Erythroblast (primary cell): ENCODE measurements at places on chromosomes 2 and 18.
A peak's percentile ranks its signal among the peaks of the same experiment; 100 is the strongest.

GRCh38 chr2:22582107-22582506 lies 802.9 kb upstream of the KLHL29 start:
- no peak for DNase-seq

DNA sequence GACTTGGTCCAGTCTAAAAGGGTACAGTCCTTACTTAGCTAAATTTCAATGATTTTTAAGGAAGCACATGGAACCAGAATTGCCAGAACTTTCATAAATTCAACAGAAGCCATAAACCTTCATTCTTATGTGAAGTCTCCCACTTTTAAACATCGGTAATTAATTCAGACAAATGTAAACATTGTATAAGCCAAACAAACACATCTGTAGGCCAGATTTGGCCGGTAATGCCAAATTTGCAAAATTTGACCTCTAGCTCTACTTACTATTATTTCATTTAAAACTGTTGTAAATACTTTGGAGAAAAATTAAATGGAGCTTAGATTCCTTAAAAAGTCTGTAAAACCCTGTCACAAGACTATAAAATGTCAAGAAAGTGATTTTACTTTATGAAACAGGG lies 83.2 kb upstream of the GALNT5 start:
- no peak for DNase-seq

DNA sequence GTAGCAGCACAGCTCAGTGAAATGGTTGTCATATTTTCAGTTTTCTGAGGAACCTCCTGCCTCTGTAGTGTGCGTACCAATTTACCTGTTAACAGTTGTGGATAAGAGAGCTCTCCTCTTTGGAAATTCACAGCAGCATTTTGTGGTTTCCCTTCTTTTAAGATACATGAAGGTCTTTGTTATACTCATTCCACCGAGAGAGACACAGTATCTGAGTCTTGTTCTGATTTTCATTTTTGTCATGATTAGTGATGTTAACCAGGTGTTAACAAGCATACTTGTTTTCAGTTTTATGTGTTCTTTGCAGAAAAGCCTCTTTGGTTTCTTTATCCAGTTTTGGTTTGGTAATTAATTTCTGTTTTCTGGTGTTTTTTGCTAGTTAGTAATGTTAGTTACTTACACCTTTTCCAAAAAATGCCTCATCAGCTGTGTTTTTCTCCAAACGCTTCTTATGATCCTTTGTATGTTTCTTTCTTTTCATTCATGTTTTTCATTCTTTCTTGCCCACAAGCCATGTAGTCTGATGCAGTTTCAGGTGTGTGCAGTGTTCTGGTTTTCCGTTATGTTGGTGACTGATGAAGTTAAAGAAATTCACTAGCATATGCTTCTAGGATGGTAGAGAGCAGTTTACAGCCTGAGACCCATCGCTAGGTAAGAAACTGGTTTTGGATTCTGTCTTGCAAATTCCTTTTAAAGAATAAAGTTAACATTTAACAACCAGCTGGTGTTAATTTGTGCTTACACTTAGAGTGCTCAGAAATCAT lies 30.1 kb downstream of the CCDC74A start:
- no peak for DNase-seq

GRCh38 chr18:40882468-40882867 lies 1072.6 kb upstream of the PIK3C3 start:
- DNase-seq, result no peak

GRCh38 chr2:179817181-179817841 lies 44.1 kb downstream of the ZNF385B start:
- no peak for DNase-seq

DNA sequence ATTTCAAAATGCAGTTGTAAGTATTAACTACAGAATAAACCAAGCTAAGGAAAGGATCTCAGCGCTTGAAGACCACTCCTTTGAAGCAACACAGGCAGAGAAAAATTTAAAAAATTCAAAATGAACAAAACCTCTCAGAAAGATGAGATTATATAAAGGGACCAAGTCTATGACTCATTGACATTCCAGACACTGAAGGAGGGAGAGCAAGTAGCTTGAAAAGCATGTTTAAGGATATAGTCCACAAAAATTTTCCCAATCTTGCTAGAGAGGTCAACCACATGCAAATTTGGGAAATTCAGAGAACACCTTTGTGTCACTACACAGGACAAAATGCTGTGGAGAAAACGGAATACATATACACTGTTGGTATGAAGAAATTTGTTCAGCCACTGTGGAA lies 112.6 kb upstream of the MC4R start:
- DNase-seq, result no peak

- peak; percentile 36 for DNase-seq
Measured at GRCh38 chr2:102258386-102259074, 52.8 kb upstream of the IL1RL1 start.

DNA sequence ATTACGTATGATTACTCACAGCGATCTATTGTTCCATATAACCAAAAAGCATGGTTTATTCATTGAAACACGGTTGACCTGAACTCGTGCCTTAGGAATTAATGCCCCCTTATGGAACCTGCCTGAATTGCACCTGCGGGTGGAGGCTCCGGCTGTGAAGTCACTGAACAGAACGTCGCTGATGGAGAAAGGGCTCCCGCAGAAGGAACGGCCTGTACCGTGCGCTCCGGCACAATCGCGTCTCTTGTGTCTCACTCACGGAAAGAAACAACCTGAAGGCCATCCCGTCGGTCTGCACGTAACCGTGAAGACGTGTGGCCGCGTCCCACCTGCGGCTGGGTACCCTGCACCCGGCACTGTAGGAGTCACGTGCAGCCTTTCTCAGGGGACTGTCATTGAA lies 133.1 kb downstream of the NFATC1 start:
- DNase-seq, result peak; percentile 79

DNA sequence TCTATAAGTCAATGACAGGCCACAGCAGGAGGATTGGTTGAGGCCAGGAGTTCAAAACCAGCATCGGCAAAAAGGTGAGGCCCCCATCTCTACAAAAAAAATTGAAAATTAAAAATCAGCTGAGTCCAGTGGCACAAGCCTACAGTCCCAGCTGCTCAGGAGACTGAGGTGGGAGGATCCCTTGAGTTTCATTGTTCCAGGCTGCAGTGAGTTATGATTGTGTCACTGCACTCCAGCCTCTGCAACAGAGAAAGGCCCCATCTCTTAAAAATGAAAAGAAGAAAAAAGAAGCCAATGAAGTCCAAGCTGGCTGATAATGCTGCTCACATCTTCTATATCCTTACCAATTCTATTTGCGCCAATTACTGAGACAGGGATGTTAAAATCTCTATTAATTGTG lies 39.1 kb downstream of the MRPS5 start:
- no peak for DNase-seq

DNA sequence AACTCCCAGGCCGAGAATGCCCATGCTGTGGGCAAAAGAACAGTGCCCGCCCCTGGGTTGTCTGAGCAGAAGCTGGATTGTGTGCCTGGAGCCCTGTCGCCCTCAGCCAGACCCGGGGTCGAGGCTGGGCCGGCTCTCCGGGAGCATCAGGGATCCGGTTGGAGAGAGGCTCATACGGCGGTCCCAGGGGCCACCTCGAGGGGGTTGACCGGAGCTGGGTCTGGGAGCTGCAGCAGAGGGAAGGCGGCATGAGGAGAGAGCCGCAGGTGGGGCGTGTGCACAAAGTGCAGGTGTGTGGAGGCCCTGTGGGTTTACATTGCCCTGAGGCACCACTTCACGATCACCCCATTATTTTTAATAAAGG lies 39.5 kb downstream of the MBP start:
- no peak for DNase-seq

- DNase-seq, result no peak
Measured at GRCh38 chr2:26892922-26893524, 45.1 kb downstream of the DPYSL5 start.

GRCh38 chr2:207663870-207664545 lies 38.8 kb upstream of the METTL21A start:
- no peak for DNase-seq

- DNase-seq, result no peak
Measured at GRCh38 chr2:218716070-218716469, 5.4 kb downstream of the TTLL4 start.

- DNase-seq, result no peak
Measured at GRCh38 chr18:64474773-64475172, 325.9 kb upstream of the LINC00305 start.

DNA sequence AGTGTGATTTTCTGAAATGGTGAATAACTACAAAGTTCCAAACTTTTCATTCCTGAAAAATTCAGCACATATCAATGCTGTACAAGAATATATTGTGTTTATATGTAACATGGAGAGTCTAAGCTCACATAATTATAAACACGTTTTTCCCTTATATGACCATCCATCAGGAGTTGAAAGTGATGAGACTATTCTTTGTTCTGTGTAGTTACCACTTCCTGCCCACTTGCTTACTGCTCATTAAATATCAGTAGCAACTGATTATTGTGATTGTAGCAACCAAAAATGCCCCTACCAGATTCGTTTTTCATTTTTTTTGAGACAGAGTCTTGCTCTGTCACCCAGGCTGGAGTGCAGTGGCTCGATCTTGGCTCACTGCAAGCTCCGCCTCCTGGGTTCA lies 30.8 kb downstream of the OTX1 start:
- no peak for DNase-seq

DNA sequence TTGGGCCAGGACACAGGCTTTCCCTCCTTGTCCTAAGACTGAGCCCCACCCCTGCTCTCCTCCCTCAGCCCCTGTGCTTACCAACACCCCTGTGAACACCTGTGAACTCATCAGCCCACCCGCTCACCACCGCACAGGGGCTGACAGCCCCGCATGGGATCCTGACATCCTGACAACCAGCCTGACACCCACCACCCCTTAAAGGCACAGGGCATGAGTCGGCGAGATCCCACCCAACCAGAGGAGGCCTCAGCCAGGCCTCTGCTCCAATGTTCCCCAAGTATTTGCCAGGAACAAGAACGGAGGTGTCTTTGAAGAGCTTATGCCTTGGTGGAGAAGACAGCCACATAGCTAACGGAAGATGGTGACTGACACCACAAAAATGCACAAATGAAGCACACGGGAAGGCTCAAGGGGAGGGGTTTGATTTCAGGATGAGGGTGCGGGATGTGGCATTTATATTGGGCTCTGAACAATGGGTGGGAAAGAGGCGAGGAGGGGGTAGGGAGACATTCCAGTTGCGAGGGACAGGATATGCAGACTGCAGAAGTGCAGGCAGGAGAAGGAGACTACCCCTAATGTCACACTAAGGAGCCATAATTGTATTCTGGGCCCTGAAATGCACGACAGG lies 11.0 kb downstream of the RAB11FIP5 start:
- no peak for DNase-seq

DNA sequence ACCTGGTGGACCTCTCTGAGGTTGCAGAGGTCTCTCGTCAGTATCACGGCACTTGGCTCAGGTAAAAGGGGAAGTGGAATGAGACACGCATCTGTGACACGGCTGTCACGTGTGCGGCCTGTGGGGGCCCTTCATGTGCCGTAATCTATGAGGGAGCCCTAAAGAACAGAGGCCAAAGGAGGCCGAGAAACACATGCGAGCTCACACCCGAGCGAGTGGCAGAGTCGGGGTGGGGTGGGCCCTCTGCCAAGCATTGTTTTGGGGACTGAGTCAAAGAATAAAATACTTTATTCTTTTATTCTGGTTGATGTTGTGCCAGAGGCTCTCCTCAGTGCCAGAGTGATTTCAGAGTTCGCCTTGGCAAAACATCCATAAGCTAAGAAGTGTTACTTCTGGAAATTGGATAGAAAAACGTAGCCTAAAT lies 43.3 kb downstream of the PLB1 start:
- no peak for DNase-seq

- DNase-seq, result no peak
Measured at GRCh38 chr2:201769666-201770373, 10.9 kb downstream of the ALS2 start.

GRCh38 chr18:75784390-75784789 lies 356.9 kb upstream of the SMIM21 start:
- no peak for DNase-seq

- DNase-seq, result no peak
Measured at GRCh38 chr2:40101131-40101575, 322.1 kb upstream of the THUMPD2 start.

DNA sequence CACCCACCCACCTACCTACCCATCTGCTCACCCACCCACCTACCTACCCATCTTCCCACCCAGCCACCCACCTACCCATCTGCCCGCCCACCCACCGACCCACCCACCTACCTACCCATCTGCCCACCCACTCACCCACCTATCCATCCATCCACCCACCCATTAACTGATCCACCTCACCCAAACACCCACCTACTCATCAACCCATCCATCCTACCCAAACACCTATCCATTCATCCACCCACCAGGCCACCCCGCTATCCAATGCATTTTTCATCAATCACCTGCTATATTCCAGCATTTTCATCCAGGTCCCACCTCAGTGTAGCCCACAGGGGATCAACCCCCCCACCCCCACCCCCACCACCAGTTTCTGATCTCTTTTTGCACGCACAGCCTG lies 121.8 kb downstream of the GLI2 start:
- DNase-seq, result no peak

- no peak for DNase-seq
Measured at GRCh38 chr2:173323371-173323770, 31.3 kb upstream of the CDCA7 start.

DNA sequence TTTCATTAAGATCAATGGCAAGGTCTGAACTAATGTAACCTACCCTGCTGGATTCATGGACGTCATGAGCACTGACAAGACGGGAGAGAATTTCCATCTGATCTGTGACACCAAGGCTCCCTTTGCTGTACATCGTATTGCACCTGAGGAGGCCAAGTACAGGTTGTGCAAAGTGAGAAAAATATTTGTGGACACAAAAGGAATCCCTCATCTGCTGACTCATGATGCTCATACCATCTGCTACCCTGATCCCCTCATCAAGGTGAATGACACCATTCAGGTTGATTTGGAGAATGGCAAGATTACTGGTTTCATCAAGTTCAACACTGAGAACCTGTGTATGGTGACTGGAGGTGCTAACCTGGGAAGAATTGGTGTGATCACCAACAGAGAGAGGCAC lies 82.3 kb upstream of the NDUFV2 start:
- DNase-seq, result no peak

GRCh38 chr18:58144671-58145285 lies 100.8 kb downstream of the NEDD4L start:
- DNase-seq, result no peak

GRCh38 chr2:85222792-85223191 lies 89.6 kb downstream of the TCF7L1 start:
- no peak for DNase-seq

GRCh38 chr2:191942090-191942738 lies 95.3 kb upstream of the CAVIN2 start:
- DNase-seq, result no peak

DNA sequence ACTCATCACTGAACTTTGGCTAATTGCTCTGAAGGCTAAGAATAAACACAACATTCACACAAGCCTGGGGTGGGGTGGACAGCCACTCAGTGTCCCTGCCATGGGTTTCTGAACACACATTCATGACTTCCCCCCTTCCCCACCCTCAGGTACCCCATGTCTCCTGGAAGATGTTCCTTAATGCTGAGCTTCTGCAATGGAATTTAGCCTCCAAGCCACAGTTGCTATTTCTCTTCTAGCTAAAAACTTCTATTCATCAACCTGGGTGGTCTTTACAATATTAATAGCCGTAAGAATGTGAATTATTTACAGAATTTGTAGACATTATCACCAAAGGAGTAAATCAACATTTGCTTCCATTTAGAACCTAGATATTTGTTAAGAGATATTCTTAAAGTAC lies 175.1 kb downstream of the ACKR3 start:
- DNase-seq, result no peak
